ENCODE measurements at places on chromosomes 7 and 10.

DNA sequence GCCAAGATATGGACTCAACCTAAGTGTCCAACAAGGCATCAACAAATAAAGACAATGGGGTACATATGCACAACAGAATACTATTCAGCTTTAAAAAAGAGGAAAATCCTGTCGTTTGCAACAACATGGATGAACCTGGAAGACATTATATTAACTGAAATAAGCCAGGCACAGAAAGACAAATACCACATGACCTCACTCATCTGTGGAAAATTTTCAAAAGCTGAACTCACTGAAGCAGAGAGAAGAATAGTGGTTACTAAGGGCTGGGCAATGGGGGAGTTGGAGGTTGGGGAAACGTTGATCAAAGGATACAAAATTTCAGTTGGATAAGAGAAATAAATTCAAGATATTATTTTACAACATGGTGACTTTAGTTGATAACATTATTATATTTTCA is 221.4 kb upstream of the PITRM1 start:
- no peak for DNase-seq

DNA sequence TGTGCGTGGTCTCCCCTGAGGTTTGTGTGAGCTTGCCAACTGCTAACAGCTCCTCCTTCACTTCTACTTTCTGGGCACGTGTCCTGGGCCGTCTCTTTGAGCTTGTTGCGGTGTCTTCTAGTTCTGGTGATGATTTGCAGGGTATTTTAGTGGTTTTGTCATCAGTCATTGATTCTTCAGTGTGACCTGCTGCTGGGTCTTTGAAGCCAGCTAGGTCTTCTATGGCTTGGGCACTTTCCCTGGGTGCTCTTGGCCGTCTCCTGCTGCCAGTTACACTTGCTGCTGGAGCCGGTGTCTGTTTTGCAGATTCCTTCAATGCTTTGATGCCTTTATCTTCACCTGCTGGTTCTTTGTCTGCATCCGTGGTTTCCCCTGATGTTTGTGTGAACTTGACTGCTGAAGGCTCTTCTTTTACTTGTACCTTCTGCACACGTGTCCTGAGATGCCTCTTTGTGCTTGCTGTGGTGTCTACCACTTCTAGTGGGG is 23.0 kb downstream of the MKI67 start:
- DNase-seq, result no peak

DNA sequence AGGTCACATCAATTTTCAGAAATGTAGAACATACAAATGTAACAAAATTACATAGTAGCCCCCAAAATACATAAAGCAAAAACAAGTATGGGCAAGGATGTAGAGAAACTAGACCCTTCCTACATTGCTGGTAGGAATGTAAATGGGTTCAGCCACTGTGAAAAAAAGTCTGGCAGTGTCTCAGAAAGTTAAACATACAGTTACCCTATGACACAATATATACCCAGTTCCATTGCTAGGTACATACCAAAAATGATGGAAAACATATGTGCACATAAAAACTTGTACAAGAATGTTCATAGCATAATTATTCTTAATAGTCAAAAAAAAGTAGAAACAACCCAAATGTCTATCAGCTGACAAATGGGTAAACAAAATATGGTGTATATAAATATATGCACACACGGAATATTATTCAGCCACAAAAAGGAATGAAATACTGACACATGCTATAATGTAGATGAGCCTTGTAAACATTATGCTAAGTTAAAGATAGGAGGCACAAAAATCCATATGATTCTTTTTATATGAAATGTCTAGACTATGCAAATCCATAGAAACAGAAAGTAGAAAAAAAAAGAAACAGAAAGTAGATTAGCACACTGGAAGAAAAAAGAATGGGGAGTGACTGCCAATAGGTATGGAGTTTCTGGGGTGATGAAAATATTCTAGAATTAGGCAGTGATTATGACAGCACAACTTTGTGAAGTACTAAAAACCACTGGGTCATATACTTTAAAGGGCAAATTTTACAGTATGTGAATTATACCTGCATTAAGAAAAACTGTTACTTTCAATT is 13.5 kb downstream of the HERPUD2 start:
- no peak for DNase-seq

DNA sequence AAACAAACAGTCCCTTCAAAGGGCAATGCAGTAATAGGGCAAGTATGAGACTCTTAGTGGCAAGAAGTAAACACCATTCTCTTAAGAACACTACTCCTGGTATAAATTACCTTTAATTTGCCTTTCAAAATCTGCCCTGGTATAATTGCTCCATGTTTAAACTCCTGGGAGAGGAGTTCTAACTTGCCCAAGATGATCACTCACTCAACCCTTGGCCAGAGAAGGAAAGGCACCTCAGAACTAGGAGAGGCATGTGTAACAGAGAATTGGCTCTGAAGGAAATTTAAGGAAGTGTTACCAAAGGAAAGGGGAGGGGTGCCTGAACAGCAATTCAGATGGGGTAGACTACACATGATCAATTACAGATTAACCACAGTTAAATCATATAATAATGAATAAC is 1173.6 kb upstream of the SORCS1 start:
- DNase-seq, result no peak

DNA sequence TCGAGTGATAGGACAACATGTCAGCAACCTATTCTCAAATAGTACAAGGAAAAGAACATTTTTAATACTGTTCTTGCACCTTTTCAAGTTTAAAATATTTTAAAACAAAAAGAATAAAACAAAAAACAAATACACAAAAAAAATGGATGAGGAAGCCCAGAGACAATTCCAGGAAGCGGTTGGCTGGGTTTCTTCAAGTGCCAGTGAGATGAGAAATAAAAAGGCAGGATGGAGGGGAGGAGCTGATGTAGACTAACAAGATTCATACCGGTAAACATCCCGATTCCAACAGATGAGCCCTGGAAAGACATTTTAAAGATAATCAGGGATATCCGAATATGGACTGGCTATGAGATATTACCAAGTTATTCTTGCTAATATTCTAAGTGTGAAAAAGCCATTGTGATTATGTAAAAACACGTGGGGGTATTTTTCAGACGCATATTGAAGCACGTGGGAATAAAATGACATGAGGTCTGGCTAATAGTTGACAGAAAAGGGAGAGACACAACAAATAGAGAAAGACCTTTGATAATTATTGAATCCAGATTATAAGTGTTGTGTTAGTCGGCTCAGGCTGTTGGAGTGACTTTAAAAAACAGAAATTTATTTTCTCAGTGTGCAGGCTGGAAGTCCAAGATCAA is 101.3 kb upstream of the LRRC4 start:
- no peak for DNase-seq

DNA sequence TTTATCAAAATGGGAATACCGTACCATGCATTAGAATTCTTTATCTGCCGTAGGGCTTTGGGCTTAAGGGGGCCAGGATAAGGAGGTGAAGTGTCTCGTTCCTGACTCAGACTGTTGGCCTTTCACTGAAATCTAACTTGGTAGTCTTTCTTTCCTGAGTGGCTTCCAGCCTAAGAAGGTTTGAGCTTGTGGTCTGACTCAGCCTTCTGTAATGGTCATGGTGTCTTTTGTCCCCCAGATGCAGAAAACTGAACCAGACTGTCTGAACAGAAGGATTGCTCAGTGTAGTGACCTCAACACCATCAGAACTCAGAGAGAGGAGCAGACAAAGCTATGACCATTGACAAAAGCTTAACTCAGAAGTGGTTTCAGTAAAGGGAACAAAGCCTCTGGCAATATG is 39.5 kb downstream of the WNT2 start:
- no peak for DNase-seq

- no peak for DNase-seq
These were observed 20.4 kb upstream of the TTYH3 start for GRCh38 chr7:2611401-2611800.

DNA sequence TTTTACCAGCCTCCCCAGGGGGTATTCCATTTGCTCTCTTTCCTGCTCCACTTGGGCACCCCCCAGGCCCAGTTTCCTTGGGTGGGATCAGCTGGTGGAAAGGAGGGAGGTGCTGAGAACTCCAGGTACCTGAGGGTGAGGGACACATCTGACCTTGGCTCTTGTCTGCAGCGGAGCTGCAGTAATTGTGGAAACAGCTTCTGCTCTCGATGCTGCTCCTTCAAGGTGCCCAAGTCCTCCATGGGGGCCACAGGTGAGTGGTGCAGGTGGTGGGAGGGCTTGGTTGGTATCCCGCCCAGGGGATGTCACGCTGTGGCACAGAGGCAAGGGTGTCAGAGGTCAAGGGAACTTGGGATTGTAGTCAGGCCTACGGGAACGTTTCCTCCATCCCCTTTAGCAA is 14.3 kb downstream of the SFRP5 start:
- no peak for DNase-seq

DNA sequence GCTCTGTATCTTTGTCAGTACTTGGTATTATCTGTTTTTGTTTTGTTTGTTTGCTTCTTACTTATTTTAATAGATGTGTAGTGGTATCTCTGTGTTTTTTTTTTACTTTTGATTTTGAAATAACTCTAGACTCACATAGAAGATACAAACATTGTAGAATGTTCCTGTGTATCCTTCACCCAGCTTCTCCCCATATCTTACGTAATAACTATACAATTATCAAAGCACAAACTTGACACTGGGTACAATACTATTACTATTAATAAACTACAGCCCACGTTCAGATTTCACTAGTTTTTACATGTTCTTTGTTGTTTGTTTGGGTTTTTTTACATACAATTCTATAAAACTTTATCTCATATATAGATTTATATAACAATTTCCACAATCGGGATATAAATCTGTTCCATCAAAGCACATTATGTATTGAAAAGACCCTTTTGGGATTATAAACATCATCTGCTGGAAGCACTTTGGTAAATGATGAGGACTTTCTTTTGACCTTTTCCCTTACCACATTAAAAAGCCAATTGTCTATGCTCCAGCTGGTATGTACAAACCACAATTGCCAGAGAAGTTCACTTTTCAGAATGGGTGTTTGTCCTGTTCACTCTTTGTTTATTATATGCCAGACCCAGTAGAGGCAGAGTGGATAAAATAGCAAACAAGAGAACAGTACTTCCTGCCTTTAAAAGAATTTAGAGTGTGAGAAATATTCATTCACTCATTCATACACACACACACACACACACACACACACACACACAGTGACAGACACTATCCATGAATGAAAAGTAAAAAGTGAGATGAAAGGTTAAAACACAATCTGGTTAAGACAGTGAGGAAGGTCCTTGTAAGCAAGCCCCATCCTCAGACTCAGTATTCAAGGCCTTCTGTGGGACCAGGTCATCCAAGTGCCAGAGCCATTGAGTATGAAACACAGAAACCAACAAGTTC is 113.0 kb downstream of the SGMS1 start:
- DNase-seq, result no peak

- DNase-seq, result no peak
These were observed 24.5 kb downstream of the UNCX start for GRCh38 chr7:1257221-1257620.

GRCh38 chr10:29958440-29958839 is 100.9 kb downstream of the JCAD start:
- no peak for DNase-seq

All from stimulated activated CD8-positive, alpha-beta memory T cell treated with anti-CD3 and anti-CD28 coated beads, Interleukin-7, amount 100 ng/mL, for 48 hours (primary cell).